ENCODE measurements at places on chromosomes 7 and 10.

DNA sequence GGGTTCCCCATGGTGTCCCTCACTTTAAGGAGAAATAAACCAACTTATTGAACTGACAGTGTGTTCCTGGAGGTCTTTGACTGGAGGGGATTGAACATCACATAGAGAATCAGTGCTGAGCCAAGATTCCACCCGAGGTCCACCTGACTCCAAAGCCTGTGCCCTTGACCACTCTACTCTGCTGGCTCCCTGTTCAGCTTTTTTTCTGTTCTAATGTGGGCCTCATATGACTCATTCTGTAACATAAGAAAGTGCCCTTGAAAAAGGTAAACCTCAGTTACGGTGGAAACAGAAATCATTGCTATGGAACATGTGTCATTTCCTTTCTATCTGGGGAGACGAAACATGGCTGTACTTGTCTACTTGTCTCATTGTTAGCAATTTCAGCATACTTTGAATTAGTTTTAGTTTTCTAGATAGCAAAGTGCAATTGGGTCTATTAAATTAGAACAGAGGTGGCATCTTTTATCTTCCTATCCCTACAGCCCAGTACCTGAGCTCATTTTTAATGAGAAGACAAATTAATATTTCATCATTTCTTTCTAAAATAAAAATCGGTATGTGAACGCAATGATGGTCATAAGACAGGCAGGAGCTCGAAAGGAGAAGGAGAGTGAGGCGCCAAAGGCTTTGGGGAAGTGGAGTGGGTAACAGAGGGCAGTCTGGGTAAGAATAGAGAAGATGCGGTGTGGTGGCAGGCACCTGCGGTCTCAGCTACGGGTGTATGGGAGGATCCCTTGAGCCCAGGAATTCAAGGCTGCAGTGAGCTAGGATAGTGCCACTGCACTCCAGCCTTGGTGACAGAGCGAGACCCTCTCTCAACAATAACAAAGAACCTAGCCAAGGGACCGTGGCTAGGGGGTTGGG is 1.5 kb downstream of the GSDME start:
- DNase-seq = peak; percentile 87

- no peak for DNase-seq
These were observed 255.5 kb upstream of the YAE1 start for GRCh38 chr7:39310699-39311098.

DNA sequence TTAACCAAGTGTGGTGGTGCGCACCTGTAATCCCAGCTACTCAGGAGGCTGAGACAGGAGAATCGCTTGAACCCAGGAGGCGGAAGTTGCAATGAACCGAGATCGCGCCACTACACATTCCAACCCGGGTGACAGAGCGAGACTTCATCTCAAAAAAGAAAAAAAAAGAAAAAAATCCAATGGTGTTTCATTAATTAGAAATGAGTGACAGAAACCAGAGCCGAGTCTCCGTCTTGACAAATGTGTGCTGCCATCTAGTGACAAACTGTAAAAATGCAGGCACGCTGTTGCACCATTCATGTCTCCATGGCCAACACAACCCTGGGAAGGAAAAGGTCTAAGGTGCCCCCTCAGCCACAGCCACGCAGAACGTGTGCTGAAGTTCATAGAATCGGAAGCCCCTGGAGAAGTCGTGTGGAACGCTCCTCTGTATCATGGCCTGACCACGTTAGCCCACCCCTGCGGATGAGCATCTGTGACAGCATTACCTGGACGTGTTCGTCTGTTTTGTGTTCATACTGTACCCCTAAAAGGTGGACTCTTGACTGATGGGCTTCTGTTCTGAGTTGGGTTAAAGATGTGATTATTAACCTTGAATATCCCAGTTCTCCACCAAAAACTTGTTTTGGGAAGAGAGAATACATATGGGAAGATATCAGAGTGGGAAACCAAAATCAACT is 94.9 kb downstream of the LYZL2 start:
- DNase-seq = peak; percentile 71

DNA sequence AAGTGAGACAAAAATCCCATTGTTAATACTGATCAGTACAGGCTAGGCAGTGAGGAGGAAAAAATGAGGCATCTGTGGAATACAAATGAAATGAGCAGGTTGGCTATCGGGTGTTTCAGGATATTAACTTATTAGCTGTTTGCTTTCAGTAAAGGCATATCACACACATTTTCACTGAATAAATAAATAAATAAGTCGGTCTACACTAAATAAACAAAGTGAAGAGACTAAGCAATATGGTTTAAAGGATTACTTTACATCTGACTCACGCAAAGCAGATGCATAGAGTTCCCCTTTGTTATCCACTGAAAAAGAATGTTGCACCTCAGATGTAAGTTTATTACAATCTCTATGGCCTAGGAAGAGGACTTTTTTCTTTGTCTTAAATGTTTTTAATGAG is 6.3 kb upstream of the SEMA3A start:
- DNase-seq = peak; percentile 26

DNA sequence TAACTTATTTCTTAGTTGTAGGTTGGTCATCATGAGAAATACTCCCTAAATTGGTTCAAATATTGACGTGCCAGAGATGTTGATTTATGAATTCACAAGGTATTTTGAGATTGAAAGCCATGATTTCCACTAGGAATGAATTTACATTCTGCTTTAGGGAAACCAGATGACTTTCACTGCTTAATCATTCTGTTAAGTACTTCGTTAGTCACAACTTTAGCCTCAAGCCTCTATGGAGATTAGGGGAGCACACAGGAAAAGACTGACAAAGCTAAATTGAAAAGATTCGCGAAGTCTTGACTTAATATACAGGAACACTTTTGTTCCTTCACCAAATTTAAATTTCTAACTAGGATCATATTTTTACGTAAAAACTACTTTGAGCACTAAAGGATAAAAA is 250.4 kb upstream of the CACNA2D1 start:
- DNase-seq = peak; percentile 71

DNA sequence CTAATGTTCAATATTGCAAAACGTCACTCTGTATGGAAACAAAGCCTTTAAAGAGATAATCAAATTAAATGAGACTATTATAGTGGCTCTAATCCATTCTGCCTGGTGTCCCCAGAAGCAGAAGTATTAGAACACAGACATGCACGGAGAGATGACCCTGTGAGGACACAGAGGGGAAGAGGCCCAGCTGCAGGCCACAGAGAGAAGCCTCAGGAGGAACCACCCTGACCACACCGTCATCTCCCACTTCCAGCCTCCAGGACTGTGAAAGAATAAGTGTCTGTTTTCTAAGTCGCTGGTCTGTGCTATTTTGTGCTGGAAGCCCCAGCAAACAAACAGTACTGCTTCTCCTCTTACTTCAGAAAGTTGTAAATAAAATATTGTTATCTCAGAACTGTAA is 283.5 kb upstream of the ADARB2 start:
- DNase-seq = no peak

DNA sequence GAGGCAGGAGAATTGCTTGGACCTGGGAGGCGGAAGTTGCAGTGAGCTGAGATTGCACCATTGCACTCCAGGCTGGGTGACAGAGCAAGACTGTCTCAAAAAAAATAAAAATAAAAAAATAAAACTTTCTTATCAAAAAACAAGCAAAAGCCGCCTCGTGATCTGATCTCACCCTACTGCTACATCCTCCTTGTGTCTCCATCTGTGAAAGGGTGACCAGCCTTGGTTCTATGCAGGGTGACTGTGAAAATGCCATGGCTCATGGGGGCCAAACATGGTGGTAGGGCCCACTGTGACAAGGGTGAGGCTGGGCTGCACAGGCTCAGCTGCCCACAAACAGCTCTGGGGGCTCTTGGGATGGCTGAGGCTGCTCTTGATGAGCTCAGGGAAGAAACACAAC is 968 bp upstream of the OPN4 start:
- DNase-seq = no peak

- no peak for DNase-seq
These were observed 698.6 kb upstream of the NRP1 start for GRCh38 chr10:34033078-34033477.

- peak; percentile 90 for DNase-seq
These were observed 6.9 kb downstream of the CELF2 start for GRCh38 chr10:11024596-11024995.

DNA sequence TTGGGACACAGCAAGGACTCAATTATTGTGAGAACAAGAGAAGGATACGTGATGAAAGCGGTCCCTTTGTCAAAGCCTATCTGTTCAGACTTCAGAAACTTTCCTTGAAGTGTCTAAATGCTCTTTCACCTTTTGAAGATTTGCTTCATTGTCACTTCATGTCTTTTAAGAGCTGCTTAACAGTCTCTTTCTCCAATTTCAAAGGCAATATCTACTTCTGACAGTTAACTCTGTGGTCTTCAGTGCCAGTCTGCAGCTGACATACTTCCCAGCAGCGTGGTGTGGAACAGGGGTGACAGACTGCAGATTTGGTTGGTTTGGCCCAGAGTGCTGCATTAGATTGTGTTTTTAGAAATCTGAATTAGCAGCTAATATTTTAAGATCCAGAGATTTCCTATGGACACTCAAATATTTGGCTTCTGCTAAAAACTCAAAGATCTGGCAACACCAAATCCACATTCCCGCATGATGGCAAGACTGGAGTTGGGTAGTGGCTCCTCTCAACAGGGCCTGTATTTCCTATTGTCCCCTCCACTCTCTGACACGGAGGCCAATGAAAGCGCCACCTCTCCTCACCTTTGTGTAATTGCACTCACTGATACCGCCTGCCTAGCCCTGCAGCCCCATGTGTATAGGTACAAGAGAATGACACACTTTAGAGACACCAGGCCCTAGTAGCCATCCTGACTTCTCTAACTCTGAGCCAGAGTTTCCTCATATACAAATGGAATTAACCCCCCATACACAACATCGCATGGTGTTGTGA is 11.5 kb downstream of the SCRN1 start:
- DNase-seq = no peak

GRCh38 chr7:77800158-77800557 is 1.6 kb downstream of the PHTF2 start:
- no peak for DNase-seq

DNA sequence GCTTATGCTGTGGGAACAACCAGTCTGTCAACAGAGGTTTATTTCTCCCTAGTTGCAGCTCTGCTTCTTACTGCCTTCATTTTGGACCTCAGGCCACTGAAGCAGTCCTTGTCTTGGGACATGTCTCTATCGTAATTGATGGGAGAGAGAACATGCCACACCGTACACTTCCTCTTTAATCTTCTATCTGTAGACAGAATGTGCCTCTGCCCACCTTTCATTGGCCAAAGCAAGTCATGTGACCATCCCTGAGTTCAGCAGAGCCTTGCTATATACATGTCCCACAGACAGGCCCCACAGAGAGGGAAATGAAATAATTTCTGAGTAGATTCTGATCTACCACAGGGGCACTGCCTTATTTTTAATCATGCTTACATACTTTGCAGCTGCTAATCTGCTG is 98.0 kb downstream of the KCND2 start:
- no peak for DNase-seq

DNA sequence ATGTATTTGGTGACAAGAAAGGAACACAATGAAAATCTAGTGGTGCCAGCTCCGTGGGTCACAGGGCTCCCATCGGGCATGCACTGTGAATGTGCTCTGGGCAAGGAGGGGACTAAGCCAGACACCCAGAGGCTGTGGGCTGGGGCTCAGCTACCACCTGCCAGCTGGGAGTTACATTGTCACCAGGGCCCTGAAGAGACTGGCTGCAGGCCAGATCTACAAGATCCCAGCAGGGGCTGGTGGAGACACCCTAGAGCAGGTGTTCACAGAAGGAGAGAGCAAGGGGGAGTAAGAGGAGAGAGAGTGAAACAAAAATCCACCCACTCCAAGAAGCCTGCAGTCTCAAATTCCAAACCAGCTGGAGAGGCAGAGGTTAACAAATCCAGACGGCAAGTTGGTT is 116.6 kb upstream of the ADCY1 start:
- no peak for DNase-seq

- no peak for DNase-seq
These were observed 7.8 kb upstream of the NOC3L start for GRCh38 chr10:94370501-94370900.

DNA sequence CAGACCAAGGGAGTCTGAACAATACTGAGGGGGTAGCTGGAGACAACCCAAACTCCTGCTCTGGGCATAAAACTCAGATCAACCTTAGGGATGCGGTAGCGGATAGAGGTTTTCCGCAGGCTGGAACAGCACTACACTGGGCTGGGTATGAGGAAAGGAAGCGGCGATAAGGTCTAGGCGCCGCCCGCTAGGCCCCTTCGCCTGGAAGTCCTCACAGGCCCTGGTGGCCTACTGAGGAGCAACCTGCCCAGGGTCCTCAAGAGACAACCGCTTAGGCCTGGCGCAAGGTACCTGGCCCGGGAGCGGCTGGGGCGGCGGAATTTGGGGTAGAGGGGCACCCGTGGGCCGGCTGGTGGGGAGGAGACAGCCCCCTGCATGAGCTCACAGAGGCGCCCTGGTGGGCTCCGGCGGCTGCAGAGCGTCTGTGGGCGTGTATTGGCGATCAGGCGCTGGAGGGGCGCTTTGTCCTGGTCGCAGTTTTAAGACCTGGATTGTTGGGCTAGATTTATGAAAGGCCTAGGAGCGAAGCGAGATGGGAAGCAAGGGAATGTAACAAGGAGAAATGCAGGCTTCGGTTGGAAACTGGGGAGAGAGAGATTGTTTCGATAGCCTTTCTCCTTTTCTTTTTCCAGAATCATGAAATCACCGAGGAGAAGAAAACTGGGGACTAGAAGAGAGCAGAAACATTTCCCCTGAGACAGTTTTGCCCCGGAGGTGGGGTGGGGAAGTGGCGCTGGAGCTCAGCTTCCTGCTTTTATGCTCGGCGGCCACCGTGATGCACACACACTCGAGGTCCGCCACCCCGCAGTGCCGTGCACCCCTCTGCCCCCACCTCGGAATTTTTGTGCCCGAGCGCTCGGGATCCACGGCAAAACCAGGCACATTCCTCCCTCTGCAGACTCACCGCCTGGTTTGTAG is 2.4 kb upstream of the NKX2-3 start:
- DNase-seq = no peak

GRCh38 chr10:127427926-127428325 is 121.2 kb upstream of the NPS start:
- no peak for DNase-seq

GRCh38 chr7:55193245-55193644 is 171.9 kb upstream of the LANCL2 start:
- no peak for DNase-seq

GRCh38 chr10:97019213-97019844 is 166.4 kb downstream of the SLIT1 start:
- no peak for DNase-seq

Measured in renal cortical epithelial cell (primary cell).